Panc1 (cell line): ENCODE measurements at places on chromosomes 11 and 22. TPM values are rescaled to one million over a fixed set of nuclear protein-coding genes. Genes with fewer than 3 reads are reported as not detected.

- DNase-seq = no peak
Observed at GRCh38 chr11:119713359-119714040, 15.5 kb downstream of the NECTIN1 start.

The PHRF1 gene
- total RNA-seq = 90.6 TPM

The MUC15 gene
- total RNA-seq = not detected

GRCh38 chr11:72812967-72813739 lies 1.1 kb upstream of the ATG16L2 start:
- DNase-seq = peak; percentile 69

The DERL3 gene
- total RNA-seq = 1.0 TPM

DNA sequence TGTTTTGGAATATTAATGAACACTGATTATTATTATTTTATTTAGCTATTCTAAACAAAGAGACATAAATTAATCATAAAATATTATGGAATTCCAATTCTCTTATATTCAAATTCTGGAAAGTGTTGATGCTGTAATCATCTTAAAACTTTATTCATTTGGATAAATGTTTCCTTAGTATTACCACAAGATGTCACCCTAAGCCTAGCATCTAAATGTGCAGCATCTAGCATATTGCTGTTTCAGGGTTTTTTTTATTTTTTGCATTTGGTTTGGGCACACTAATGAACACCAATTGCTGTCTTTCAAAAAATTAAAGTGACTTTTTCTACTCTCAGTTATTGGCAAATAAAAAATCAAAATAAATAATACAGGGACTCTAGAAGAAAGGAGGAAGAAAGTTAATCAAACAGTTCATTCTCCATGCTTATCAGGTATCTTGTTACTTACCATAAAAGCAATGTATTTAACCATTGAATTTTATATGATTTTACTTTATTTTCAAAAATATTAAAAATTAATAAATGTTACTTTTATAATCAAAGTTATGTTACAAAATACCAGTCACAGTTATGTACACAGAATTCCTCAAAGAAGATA lies 31.8 kb downstream of the DLG2 start:
- DNase-seq = peak; percentile 17
